ENCODE measurements at places on chromosomes 12 and 14.
A peak's percentile ranks its signal among the peaks of the same experiment; 100 is the strongest.

DNA sequence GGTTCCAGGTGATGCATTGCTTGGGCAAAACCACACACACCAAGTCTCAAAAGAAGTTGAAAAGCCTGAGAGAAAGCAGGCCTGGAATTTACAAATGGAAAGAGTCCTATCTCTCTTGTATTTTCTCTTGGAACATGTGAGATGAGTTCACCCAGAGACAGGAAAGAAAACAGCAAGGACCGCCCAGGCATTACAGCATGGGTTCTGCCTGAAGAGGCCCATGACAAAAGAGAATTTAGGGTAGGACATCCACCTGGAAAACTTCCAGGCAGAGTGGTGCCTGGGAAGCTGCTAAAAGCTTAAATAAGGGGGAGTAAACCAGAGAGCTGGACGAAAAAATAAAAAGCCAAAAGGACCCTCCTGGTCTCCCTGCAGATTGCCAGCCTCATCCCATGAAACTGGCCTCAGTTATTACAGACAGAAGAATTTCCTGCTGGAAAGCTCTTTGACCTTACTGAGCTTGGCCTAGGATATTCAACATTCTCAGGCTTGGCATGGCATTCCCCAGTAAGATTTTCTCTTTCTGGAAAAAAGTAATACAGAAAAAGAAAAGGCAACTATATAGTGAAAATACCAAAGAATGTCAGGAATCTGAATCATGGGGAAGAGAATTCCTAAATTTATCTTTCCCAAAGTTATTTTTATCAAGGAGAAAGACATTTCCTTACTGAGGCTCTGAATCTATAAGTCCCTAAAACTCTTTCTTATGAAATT, 121.3 kb upstream of the NUDT4 start:
- DNase-seq = no peak

- no peak for DNase-seq
Measured at GRCh38 chr14:20400589-20400964, 12.7 kb downstream of the TEP1 start.

- DNase-seq = no peak
Measured at GRCh38 chr12:132407451-132407961, 78.1 kb upstream of the GALNT9 start.

DNA sequence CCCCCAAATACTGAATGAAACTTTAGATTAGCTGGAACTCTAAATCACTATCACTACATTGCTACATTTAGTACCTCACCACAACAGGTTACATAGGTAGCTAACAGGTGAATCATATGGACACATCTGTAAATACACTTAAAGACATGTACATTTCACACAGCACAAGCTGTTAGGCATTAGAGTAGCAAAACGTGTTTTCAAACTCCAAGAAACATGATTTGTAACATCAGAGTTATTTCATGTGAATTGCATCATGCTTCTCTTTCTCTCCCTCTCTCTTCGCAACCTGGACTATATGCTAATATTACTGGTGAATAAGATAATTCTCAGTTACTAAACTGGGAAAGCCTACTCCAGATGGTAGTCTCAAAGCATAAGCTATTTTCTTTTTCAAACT, 4.3 kb downstream of the SEL1L start:
- no peak for DNase-seq

DNA sequence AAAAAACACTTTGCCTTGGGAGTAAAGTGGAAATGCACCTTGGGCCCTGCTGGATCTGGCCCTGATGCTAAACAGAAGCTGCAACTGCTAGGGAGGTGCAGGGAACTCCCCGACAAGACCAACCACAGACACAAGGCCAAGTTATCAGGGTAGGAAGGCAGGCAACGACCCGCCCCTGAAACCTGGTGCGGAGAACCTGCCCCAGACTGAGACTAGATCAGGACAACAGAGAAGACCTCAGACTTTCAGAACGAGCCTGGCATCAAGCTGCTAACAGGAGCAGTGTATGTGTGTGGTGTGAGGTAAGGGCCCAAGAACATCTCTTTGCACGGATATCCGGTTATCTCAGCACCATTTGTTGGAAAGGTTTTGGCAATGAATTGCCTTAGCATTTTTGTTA, 233.7 kb upstream of the RTL1 start:
- DNase-seq = no peak

- no peak for DNase-seq
Measured at GRCh38 chr14:55973285-55973800, 144.9 kb upstream of the PELI2 start.

DNA sequence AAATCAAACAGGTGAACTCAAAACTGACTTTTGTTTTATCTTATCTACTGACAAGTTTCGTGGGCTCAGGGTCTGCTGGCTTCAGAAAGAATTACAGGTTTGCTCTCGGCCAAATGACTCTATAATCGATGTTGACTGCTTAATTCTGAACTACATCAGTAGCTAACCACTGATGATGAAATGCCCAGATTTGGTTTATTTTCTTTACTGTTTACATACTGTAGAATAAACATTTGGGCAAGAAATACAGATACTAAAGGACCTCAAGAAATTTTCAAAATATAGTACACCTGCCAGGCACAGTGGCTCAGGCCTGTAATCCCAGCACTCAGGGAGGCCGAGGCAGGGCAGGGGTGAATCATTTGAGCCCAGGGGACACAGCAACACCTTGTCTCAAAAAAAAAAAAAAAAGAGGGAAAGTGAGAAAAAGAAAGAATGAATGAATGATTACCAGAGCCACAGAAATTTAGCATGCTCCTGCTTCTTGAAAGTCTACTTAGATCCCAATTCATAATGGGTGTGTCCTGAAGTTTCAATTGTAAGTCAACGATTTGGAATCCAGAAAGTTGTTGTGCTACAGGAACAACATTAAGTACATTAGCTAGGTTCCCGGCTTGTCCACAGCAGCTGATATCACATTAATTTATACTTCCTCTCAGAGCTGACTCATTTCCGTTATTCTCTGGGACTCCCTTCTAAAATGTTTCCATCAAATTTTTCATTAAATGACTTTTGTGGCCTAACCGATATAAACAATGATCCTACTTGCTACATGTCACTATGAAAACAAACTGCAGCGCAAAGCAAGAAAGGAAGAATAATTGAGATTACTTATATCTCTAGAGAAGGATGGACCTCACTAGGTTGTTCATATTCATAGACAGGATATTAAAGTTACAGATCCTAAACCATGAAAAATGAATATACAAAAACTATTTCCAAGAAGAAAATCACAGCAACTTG, 134.3 kb downstream of the MED13L start:
- DNase-seq = peak; percentile 67

- DNase-seq = no peak
Measured at GRCh38 chr12:42698213-42698612, 108.7 kb upstream of the PRICKLE1 start.

- no peak for DNase-seq
Measured at GRCh38 chr14:87813211-87813610, 179.8 kb downstream of the GALC start.

DNA sequence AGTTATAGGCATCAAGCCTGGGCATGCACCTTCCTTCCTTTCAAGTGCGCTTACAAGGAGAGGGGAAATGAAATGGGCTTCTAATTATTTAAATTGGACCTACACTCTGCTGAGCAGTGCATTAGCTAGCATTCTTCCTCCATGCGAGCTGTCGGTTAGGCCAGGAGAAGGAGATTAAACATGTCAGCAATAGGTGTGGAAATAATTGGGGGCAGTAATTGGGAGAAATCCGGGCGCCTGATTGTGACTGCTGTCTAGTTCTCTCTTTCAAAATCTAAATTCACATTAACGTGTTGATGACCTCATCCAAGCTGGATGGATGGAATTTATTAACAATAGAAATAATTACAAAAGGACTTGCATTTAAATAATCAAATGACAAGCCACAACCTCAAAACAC, 86.2 kb upstream of the SEL1L start:
- no peak for DNase-seq

- DNase-seq = no peak
Measured at GRCh38 chr14:86430853-86431252, 900.9 kb downstream of the FLRT2 start.

DNA sequence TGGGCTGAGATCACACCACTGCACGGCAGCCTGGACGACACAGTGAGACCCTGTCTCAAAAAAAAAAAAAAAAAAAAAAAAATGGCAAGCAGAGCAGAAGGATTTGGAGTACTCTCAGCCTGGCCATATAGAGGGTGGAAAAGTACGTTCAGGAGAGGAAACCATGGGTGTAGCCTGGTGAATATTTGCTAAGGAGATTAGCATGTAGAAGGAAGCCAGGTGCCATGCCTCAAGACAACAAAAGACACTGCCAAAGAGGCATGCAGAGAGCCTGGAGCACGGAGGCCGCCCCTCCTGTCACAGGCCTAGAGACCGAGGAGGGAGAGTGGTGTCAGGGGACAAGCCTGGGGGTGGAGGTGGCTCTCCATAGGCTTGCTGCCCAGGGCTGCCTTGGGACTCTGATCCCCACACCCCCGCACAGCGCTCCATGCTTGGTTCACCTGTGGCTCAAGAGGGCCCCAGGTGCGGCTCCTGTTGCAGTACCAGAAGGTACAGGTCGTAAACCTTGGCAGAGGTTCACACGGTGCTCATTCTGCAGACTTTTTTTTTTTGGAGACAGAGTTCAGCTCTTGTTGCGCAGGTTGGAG, 27.9 kb upstream of the DEGS2 start:
- no peak for DNase-seq

GRCh38 chr14:99566390-99567354, 37.3 kb downstream of the CCDC85C start:
- no peak for DNase-seq

DNA sequence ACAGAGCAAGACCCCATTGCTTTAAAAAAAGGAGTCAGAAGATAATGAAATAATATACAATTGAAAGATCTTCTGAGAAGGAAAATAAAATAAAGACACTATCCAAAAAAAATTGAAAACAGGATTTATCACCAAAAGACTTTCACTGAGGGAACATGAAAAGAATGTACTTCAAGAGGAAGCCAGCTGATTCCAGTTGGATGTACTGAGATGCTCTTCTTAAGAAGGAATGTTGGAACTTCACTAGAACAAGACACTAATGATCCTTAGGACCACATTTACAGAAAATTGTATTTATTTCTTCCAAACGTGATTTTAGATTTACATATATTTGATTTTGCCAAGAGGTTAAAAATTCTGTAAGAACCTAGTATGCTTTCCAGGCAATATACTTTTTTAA, 65.6 kb upstream of the CNOT2 start:
- DNase-seq = no peak

- no peak for DNase-seq
Measured at GRCh38 chr14:50410921-50411320, 14.2 kb upstream of the CDKL1 start.

- no peak for DNase-seq
Measured at GRCh38 chr14:53491884-53492277, 338.8 kb upstream of the DDHD1 start.

DNA sequence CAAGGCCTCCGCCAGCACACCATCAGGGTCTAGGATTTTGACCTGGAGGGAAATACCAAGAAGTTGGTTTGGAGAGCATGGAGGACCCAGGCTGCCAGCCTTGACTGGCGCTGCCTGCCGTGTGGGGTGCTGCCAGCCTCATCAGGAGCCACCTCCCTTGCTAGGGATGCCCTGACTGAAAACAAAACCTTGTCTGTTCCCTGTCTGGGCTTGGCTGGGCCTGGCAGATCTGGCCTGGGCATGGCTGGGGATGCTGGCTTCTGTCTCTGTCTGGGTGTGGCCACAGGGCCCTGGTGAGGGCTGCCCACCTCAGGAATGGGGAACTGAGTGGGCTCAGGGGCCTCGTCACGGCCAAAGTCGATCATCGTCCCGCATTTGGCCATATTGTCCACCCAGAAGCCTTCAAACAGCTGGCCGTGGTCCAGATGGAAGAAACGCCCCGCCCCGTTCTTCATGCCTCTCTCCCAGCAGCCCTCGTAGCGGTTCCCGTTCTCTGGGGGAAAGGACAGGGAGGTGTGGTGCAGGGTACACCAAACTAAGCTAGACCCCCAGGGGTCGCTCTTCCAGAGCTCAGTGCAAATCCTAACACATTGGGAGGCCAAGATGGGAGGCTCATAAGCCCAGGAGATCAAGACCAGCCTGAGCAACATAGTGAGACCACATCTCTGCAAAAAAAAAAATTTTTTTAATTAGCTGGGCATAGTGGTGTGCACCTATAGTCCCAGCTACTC, 16.5 kb downstream of the MORN3 start:
- DNase-seq = no peak

DNA sequence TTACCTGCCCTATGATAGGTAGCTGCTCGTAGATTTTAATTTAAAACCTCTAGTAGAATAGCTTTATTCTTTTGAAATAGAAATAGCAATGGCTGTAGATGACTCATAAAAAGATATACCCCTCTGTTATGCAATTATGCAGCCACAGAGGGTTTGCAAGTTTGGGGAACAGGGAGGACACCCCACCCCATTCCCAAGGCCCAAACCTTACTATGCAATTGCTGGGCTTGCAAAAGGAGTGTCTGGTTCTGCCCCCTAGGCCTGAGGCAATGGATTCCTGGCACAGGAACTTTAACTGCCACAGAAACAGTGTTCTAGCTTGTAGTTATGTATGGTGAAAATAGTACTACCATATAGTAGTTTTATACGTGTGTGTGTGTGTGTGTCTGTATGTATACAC, 403.3 kb downstream of the ADAMTS20 start:
- no peak for DNase-seq

- DNase-seq = no peak
Measured at GRCh38 chr14:73814153-73814552, 37.5 kb upstream of the PTGR2 start.

GRCh38 chr12:80589077-80589476, 118.4 kb upstream of the MYF6 start:
- no peak for DNase-seq

GRCh38 chr12:110012659-110013058, 13.4 kb downstream of the ANKRD13A start:
- DNase-seq = no peak

GRCh38 chr12:107583551-107583950, 102.0 kb upstream of the PWP1 start:
- no peak for DNase-seq

- no peak for DNase-seq
Measured at GRCh38 chr12:103833891-103834290, 7.1 kb downstream of the NT5DC3 start.

DNA sequence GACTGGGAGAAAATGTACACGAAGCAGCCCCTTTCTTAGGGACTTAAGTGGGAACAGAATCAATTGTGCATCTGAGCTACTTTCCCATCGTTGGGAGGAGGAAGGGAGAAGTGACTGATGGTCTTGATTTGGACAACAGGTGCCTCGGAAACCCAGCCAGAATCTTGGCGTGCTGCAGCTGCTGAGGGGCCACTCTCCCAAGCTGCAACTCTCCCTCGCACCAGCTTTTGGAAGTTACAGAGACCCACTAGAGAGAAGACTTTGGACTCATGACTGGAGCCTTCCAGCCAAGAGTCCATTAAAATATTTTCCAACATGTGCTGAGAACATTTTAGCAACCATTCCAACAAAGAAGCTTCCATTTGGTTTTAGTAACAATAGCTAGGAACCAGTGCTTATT, 52.3 kb downstream of the GNS start:
- DNase-seq = no peak

DNA sequence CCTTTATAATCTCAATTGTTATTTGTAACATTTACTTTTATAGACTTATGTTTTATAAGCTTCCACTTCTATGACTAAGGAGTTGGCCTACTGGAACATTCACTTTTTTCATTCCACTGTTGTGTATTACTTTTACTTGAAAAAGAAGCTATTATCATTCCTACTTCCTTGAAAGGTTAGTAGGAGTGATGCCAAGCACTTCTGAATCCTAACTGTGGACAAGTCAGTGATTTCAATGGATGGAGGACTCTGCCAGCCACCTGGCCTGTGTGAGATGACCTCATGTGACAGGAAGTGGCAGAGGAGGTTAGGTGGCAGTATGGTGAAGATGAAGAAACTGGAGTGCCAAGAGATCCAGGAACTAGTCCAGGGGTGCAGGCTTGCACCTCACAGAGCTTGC, 46.0 kb downstream of the TECPR2 start:
- no peak for DNase-seq

- DNase-seq = no peak
Measured at GRCh38 chr14:98131406-98131805, 1140.6 kb downstream of the BCL11B start.
